HAP-1 (cell line): ENCODE measurements at places on chromosomes 2 and 18.

GRCh38 chr2:67486041-67486796 is 89.1 kb downstream of the ETAA1 start:
- DNase-seq, result no peak

DNA sequence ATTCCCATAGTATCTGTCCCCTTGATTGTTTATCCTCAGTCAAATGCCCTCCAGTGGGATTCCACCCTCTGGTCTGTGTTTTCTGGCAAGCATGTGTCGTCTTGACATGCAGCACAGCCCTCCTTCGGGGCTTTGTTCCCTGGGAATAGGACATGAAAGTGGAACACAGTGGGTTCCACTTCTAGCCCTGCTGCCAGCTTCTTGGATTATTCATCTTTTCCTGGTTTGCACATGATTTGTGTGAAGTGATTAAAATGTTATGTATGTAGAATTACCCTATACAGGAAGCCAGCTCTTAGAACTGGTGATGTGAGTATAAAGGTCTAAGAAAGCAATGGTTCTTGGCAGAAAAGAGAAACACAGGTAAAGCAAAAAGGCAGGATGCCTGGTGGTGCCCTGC is 142.3 kb downstream of the TANC1 start:
- DNase-seq, result no peak

DNA sequence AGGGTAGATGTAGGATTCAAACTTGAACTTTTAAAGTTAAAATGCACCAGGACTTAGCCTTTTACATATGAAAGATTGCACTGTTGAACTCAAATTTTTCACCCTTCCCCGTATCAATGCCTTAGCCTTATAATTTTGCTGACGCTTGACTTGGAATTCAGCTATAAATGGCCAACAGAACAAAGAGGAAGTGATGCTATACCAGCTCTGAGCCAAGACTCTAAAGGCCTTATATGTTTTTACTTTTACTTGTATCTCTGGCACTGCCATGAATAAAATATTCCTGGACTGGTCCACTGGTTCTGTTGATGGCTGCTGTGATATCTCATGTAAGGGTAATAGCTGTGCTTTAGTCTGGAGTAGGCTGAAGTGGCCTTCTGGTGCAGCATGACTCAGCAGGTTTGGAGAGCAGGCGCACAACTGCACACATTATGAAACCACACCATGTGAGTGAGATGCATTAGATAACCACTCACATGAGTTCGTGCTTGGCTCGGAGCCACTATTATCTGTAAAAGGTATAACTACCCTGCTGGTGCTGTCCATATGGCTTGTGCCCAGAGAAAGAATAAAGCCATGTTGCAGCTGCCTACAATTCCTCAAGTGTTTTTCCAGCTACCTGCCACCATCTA is 8.4 kb upstream of the IER3IP1 start:
- no peak for DNase-seq

DNA sequence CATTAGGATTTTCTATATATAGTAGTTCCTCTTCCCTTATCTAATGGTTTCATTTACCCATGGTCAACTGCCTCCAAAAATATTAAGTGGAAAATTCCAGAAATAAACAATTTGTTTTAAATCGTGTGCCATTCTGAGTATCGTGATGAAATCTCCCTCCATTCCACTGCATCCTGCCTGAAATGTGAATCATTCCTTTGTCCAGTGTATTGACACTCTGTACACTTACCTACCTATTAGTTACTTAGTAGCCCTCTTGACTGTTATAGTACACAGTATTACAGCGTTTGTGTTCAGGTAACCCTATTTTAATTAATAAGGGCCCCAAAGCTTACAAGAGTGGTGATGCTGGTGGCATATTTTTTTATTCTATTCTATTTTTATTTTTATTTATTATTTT is 26.2 kb downstream of the TAF4B start:
- no peak for DNase-seq

DNA sequence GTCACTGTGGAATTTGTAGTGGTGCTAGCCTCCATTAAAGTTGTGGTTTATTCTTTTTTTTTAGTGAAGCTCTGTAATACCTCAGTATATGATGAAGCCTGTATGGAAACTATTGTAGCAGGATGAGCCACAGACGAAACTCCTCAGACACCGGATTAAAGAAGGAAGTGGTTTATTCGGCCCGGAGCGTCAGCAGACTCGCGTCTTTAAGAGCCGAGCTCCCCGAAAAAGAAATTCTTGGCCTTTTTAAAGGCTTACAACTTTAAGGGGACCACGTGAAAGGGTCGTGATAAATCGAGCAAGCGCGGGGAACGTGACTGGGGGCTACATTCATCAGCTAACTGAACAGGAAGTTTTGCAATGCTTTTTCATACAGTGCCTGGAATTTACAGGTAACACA is 8.1 kb upstream of the CCL20 start:
- no peak for DNase-seq

DNA sequence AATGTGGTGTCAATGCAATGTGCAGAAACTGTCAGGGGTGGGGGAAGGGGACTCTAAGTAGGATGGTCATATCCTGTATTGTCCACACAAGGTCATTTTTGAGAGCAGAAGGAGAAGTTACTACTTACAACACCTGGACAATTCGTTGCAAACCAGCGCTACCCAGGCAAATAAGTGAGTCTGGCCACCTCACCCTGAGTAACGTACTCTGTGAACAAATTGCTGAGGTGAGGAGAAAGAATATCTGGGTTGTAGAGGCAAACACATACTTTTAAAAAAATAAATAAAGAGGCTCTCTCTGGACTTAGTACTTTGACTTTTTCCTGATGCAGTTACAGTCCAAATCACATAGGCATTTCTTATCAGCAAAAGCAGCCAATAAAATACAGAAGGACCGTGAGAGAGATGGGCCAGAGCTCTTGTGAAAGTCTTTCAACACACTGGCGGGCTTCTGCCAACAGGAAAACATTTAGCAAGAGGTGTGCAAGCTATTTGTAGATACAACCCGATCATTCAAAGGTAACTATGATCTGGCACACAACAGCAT is 268.2 kb upstream of the ID2 start:
- DNase-seq, result no peak

- no peak for DNase-seq
Observed at GRCh38 chr2:229980431-229981184, 58.3 kb downstream of the FBXO36 start.

- peak; percentile 44 for DNase-seq
Observed at GRCh38 chr2:206260188-206261012, 14.1 kb upstream of the ZDBF2 start.
